Stimulated activated CD8-positive, alpha-beta memory T cell treated with anti-CD3 and anti-CD28 coated beads, Interleukin-4, amount 100 ng/mL, for 4 hours (primary cell): ENCODE measurements at places on chromosomes 5 and 9.

- no peak for DNase-seq
These were observed 12.7 kb downstream of the RLN1 start for GRCh38 chr9:5326893-5327548.

DNA sequence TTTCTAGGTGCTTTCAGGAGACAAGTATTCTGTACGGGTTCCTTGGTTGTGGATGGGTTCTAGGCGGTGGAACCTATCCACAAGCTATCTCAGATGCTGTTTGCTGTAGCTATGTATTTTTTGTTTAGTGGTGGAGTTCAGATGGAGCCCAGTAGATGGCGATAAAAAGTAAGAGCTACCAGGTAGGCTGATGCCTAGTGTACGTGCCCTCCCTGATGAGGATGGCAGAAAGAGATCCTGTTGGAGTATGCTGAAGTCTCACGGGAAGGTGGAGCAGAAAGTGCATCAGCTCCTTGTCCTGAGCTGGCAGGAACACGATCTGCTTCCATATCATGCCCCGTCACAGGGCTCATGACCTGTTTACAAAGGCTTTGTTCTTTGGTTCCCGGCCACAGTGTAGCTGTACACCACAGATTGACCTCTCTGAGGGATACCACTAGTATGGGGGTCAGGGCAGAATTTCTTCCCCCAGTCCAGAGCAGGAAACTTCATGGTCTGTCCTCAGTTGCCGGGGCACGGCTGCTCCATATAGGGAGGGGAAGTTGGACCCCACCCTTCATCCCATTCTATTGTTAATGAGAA is 12.6 kb upstream of the UGT3A2 start:
- no peak for DNase-seq

- DNase-seq: no peak
These were observed 58.1 kb downstream of the ADAMTS6 start for GRCh38 chr5:65423623-65424022.

GRCh38 chr5:74231697-74232096 is 408.8 kb downstream of the ENC1 start:
- DNase-seq: no peak

DNA sequence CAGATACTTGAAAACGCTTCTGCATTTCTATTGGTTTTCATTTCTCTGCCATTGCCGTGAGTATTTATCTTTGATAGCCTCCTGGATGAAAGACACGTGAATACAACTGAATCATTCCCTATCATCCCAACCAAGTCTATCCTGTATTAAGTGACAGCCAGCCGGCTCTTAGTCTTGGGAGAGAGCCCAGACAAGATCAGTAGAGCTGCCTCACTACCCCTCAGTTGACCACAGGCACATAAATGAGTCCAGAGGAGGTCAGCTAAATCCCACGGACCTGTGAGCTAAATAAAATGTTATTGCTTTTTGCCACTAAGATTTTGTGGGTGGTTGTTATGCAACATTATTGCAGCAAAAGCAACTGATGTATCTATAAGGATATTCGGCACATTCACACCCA is 639.0 kb upstream of the ACO1 start:
- no peak for DNase-seq

GRCh38 chr9:108162664-108163063 is 673.1 kb upstream of the KLF4 start:
- no peak for DNase-seq
